ENCODE measurements at places on chromosomes 7 and 10. TPM values are rescaled to one million over a fixed set of nuclear protein-coding genes. Genes with fewer than 3 reads are reported as not detected.

- DNase-seq: no peak
Measured at GRCh38 chr10:78781251-78781913, 287.4 kb upstream of the ZMIZ1 start.

GRCh38 chr10:97047788-97048187 is 138.0 kb downstream of the SLIT1 start:
- DNase-seq: no peak

The CALY gene
- 6.4 TPM for total RNA-seq

The PNLIPRP2 gene
- not detected for total RNA-seq

The ORAI2 gene
- 31.6 TPM for total RNA-seq

DNA sequence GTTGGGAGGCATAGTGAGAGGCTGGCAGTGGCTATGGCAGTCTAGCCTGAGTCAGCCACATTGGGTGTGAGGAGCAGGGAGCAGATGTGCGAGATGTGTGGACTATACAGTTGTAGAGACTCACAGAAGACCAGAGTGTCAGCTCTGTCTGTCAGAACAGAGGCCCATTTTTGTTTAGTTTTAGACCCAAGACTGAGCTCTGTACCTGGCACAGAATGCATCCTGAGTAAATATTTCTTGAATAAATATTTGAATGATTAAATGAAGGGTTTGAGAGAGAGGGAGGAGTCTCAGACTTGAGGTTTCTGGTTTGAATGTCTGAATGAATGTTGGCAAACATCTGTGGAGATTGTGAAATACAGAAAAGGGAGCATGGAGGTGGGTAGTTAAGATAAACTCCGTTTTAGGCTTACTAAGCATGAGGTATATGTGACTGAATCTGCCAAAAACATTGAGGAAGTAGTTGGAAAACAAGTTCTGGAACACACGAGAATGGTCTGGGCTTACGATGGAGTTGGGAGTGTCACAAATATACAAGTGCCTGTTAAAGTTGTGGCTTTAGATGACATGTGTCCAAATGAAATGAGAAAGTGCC is 3.6 kb downstream of the SEC23IP start:
- no peak for DNase-seq

The FAM180A gene
- total RNA-seq: not detected

The HMX3 gene
- total RNA-seq: not detected

Measured in CD4-positive, alpha-beta memory T cell (primary cell).